ENCODE measurements at places on chromosomes 4 and X. TPM values are rescaled to one million over a fixed set of nuclear protein-coding genes. Genes with fewer than 3 reads are reported as not detected.

- no peak for DNase-seq
Observed at GRCh38 chrX:56382278-56382677, 150.1 kb downstream of the KLF8 start.

The BMPR1B gene
- polyA plus RNA-seq: 24.4 TPM

GRCh38 chrX:131217989-131218388, 71.1 kb downstream of the IGSF1 start:
- DNase-seq: no peak

The GPM6B gene
- 23.0 TPM for polyA plus RNA-seq

- DNase-seq: no peak
Observed at GRCh38 chr4:78558410-78558809, 6.8 kb downstream of the ANXA3 start.
